ENCODE measurements at places on chromosomes 4 and X. TPM values are rescaled to one million over a fixed set of nuclear protein-coding genes. Genes with fewer than 3 reads are reported as not detected.

The PAQR3 gene
- 7.1 TPM for polyA plus RNA-seq

The MAGEC2 gene
- not detected for polyA plus RNA-seq

The SLC2A9 gene
- 1.4 TPM for polyA plus RNA-seq

The SYN1 gene
- 0.49 TPM for polyA plus RNA-seq

The TAF9B gene
- polyA plus RNA-seq, result 32.8 TPM

- peak; percentile 23 for DNase-seq
Observed at GRCh38 chr4:87848622-87849351, 16.0 kb downstream of the MEPE start.

The ATP8A1 gene
- polyA plus RNA-seq, result 9.6 TPM

- DNase-seq, result no peak
Observed at GRCh38 chr4:144589512-144589911, 56.4 kb upstream of the HHIP start.

The PACRGL gene
- 5.4 TPM for polyA plus RNA-seq

- no peak for DNase-seq
Observed at GRCh38 chrX:129091097-129091496, 432.2 kb downstream of the SMARCA1 start.

DNA sequence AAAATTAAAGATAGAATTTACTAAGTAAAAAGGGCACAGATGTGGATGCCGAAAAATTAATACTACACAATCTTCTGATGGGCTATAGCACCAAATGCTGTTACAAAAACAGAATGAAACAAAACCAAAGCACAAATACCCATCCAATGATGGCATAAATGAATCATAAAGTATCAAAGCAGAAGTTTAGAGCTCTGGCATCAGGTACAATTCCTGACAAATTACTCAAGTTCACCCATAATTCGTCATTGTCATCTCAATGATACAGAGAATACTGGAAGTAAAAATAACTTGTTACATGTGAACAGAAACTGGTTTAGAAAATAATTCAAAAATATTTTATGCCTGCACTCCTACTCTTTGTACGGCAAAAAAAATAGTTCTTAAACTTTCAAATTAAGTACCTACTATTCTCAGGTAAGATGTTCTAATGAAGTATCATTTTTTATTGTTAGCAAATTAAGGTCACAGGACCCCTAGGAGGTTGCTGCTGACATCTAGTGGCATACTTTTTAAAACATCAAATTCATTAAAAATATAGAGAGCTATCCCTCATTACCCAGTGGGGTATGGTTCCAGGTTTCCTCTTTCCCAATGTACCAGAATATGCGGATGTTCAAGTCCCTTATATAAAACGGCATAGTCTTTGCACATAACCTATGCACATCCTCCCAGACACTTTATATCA lies 126.1 kb downstream of the INPP4B start:
- DNase-seq, result peak; percentile 60

The SORCS2 gene
- polyA plus RNA-seq, result not detected

GRCh38 chrX:20829665-20830491 lies 544.3 kb upstream of the CNKSR2 start:
- no peak for DNase-seq

DNA sequence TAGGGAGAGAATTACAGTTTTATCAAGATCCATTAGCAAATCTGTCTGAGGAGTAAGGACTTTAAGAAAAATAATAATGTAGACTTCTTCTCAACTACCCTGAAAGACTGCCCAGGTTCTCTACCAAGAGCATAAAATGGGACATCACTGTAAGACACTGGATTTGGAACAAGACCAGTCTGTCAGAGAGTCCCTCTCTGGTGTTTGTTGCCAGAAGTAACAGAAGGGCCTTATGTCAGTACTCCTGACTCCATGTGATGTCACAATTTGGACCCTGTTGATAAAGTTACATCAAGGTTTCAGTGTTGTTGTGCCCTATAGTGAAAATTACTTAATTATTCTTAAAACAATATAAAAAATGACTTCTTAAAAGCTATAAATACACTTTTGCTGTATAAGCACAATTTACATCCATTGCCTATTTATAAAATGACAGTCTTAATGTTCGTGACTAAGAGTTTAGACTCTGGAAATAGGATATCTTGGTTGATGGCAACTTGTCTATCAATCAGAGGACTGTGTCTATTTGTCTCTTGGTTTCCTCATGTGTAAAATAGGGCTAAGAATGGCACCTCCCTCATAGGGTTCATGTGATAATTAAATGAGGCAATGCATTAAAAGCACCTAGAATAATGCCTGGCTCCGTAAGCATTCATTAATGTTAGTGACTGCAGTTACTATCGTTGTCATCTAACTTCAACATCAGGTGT lies 57.8 kb downstream of the RS1 start:
- DNase-seq, result no peak

GRCh38 chrX:23782455-23782854 lies 518 bp upstream of the SAT1 start:
- DNase-seq, result no peak

- no peak for DNase-seq
Observed at GRCh38 chr4:55561889-55562288, 15.2 kb upstream of the CLOCK start.

The UGT8 gene
- 0.08 TPM for polyA plus RNA-seq

The NIPAL1 gene
- 0.65 TPM for polyA plus RNA-seq

DNA sequence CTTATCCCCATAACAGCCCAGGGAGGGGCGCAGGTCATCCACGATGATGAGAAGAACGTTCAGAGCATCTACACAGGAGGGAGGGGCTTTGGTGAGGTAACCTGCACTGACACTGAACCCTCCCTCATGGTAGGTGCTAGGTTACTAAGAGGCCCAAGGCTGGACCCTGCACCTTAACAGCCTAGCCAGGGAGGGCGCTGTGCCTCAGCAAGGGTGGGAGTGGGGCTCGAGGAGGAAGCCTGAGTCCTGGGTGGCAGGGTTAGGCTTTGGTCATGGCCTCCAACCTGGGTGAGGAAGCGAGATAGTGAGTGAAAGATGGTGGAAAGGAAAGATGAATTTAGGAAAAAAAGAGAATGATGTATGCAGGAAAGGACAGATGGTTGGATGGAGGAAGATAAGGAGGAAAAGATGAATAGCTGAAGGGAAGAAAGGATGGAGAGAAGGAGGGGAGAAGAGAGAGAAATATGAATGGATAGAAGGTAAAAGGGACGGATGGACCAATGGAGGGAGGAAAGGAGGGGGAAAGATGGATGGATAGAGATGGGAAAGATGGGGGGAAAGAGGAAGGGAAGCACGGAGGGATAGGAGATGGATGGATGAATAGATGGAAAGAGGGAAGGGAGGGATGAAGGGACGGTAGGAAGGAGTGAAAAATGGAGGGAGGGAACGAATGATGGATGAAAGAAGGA lies 736 bp downstream of the IDS start:
- peak; percentile 75 for DNase-seq

The SPON2 gene
- 5.4 TPM for polyA plus RNA-seq

GRCh38 chrX:2536141-2536540 lies 35.4 kb upstream of the DHRSX start:
- no peak for DNase-seq

DNA sequence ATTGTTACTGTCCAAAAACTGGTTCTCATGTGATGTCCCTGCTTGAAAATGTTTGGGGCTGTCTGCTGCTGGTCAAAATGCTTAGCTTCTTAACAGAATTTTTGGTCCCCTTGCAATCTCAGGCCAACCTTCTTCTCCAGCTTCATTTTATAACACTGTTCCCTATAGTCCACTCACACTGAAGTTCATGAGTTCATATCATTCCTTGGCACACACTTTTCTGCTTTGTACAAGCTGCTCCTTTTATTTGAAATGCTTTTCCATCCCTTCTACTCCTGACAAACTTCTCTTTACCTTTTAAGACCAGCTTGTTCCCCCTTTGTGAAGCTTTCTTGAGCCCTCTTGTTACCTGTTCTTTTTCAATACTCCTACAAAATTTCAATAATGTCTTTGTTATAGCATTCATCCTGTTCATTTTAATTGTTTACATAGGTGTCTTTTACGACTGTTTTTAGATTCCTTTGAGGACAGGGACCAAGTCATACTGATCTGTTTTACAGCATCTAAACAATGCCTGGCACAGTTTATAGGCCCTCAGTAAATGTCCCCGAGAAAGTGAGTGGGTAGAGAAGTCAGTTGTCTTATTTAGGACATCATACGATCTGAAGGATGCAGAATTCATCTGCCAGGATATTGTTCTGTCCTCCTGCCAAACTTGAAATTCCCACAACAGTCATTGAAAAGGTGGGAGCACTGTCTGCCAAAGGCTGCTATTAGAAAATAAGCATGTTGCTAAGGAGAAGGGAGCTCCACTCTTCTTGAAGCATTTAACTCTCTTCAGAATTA lies 134.4 kb upstream of the BMPR1B start:
- DNase-seq, result no peak

The RPS6KA6 gene
- not detected for polyA plus RNA-seq

The SGMS2 gene
- not detected for polyA plus RNA-seq

The CCKAR gene
- polyA plus RNA-seq, result not detected

DNA sequence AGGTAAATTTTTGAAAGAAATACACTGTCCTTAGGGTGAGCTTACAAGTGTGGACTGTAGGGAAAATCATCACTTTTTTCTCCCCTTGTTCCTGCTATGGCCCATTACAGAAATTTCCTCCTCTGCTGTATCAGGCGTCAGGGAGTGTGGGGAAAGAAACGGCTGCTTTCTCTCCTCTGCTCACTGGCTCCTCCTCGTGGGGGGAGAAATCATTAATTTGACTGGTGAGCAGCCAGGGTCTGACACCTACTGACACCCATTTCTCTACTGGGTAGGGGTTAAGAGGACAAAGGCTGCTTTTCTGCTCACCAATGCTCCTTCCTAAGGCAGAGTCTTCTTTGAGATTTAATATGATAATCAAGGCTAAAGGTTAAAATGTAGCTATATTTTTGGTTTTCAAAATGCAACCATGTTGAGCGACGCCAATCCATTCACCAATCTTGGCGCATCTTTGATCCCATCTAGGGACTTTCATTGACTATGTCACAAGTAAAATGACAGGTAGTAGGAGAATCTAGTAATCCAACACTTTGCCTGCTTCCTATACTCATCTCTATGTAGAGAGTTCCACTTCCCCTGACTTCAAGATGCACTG lies 25.1 kb downstream of the SETD7 start:
- peak; percentile 57 for DNase-seq

- no peak for DNase-seq
Observed at GRCh38 chrX:53114864-53115549, 21.1 kb downstream of the KANTR start.

GRCh38 chr4:42248972-42249371 lies 96.5 kb upstream of the BEND4 start:
- DNase-seq, result no peak

The ARHGAP24 gene
- 0.30 TPM for polyA plus RNA-seq

- DNase-seq, result peak; percentile 76
Observed at GRCh38 chrX:56813318-56813837, 84.3 kb downstream of the NBDY start.

GRCh38 chr4:138759554-138759902 lies 256.1 kb upstream of the NOCT start:
- no peak for DNase-seq

The TMEM128 gene
- 40.2 TPM for polyA plus RNA-seq

DNA sequence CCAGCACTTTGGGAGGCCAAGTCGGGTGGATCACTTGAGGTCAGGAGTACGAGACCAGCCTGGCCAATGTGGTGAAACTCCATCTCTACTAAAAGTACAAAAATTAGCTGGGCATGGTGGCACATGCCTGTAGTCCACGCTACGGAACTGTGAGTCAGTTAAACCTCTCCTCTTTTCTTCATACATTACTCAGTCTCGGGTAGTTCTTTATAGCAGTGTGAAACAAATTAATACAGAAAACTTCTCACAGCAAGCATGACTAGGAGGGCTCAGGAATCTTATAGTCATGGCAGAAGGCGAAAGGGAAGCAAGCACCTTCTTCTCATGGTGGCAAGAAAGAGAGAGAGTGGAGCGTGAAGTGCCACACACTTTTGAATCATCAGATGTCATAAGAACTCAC lies 358.9 kb downstream of the NLGN4X start:
- no peak for DNase-seq

DNA sequence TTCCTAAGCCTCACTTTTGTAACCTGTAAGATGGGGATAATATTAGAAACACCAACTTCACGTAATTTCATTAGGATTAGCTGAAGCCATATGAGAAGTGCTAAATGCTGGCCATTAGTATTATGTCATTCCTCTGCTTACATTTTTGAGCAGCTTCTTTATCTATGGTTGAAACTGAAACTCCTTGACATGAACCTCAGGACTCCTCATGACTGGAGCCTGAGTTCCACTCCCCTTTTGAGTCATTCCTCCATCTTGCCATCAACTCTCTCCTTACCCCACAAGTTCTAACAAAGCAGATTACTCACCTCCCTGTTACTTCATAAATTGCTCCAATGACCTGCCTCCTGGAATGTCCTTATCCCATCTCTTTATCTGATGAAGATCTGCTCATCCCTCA lies 123.2 kb upstream of the KCNIP4 start:
- DNase-seq, result no peak

DNA sequence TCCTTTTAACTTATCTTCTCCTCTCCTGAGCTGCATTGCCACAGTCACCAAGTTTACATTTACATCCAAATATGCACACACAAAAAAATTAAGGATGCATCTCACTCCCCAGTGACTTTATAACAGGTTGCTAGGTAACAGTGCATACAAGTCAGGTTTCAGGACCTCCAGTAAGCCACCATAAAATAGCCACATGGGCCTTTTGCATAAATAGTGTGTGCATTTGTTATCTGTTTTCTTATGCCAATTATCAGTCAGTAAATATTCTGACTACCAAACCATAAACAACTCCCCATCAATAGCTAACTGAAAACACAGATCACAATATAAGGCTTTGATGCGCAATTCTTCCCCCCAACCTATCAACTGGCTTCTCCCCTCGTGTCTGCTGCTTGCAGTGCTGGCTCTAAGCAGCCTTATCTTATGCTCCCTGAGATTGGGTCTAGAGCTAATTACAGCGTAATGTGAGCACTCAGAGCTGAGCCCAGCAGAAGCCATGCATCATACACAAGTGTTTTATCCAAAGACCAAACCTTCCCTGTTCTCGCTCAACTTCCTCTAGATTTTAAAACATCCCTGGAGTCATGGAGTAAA lies 55.4 kb downstream of the ZNF827 start:
- no peak for DNase-seq

DNA sequence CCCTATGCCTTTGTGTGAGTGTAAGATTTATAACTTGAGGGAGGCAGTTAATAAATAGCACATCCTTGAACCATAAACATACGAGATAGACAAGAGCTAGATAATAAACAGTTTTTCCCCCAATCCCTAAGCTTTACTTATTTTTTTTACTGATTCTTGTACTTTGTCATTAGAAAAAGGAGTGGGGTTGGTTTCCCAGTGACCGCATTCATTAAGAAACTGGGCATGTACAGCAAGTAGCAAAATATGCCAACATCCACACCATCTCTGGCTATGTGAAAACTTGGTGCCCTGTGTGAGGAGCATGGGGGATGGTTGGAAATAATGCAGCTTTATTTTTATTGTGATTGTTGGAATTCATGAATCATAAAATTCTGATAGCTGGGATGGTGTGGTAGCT lies 176.2 kb downstream of the CBR4 start:
- DNase-seq, result no peak

The SPACA5 gene
- polyA plus RNA-seq, result not detected

The RAB33A gene
- 10.0 TPM for polyA plus RNA-seq

The GLUD2 gene
- 0.32 TPM for polyA plus RNA-seq

The TEX13C gene
- not detected for polyA plus RNA-seq

The DUX4 gene
- not detected for polyA plus RNA-seq

The FABP2 gene
- 0.21 TPM for polyA plus RNA-seq

The MUC7 gene
- polyA plus RNA-seq, result not detected

- no peak for DNase-seq
Observed at GRCh38 chrX:21741869-21742701, 15.8 kb downstream of the SMPX start.
